ENCODE measurements at places on chromosomes 1 and 21.
A peak's percentile ranks its signal among the peaks of the same experiment; 100 is the strongest.

- DNase-seq = peak; percentile 56
Observed at GRCh38 chr1:202237052-202237451, 43.5 kb downstream of the LGR6 start.

GRCh38 chr1:43444836-43445235, 8.9 kb downstream of the HYI start:
- no peak for DNase-seq

DNA sequence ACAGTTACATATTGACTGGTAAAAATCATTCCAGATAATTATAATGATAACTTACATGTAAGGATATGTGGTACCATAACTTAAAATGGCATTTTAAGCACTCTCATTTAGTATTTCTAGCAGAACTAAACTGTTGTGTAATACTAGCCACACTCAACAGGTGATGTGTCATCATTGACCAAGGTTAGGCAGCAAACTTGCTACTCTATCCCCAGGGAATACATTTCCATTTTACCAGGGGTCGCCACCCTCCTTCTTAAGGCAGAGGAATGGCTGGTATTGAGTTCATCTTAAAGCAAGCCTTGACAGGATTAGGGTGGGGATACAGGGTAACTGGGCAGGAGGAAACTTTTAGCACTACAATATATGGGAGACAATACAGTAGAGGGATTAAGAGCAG, 259.8 kb upstream of the CAMK1G start:
- no peak for DNase-seq

GRCh38 chr1:921011-921837, 2.5 kb upstream of the SAMD11 start:
- DNase-seq = no peak

DNA sequence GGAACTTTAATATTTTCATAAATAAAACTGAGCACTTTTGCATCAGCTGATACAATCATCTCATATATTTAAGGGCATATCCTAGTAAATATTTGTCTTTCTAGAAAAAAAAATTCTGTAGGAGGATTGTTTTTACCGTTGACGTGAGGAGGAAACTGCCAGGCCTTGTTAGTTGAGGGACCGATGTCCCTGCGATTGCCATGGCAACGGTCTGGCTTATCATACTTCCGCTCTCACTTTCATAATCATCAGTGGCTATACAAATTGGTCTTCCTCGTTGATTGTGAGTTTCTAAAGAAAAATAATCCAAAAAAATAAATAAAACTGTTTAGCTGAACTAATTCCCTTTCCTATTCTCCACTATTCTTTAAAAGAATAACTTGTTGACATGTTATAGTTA, 69.3 kb upstream of the ANGPTL3 start:
- DNase-seq = peak; percentile 76

GRCh38 chr1:221991221-221991620, 249.3 kb upstream of the DUSP10 start:
- no peak for DNase-seq

- DNase-seq = no peak
Observed at GRCh38 chr1:117555806-117556205, 50.0 kb upstream of the TENT5C start.

DNA sequence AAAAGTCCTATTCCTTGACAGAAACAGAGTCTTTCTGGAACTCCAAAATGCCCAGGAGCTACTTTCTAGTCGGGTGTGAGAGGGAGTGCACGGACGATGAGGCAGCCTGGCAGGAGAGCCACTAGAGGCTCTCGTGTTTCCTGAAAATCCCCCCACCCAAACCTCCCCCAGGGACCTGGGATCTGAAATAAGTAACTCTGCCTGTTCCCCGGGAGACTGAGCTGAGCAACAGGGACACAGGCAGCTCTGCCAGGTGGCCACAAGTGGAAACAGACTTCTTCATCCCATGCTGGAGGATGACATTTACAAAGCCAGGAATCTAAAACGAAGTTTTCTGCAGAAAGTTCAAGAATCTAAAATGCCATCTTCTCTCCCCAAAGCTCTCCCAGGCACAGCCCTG, 77.1 kb downstream of the ITPKB start:
- no peak for DNase-seq
